NCI-H1436 treated with DMSO at 0.1 percent for 48 hours (cell line): ENCODE measurements at places on chromosomes 6 and 20.
A peak's percentile ranks its signal among the peaks of the same experiment; 100 is the strongest.

DNA sequence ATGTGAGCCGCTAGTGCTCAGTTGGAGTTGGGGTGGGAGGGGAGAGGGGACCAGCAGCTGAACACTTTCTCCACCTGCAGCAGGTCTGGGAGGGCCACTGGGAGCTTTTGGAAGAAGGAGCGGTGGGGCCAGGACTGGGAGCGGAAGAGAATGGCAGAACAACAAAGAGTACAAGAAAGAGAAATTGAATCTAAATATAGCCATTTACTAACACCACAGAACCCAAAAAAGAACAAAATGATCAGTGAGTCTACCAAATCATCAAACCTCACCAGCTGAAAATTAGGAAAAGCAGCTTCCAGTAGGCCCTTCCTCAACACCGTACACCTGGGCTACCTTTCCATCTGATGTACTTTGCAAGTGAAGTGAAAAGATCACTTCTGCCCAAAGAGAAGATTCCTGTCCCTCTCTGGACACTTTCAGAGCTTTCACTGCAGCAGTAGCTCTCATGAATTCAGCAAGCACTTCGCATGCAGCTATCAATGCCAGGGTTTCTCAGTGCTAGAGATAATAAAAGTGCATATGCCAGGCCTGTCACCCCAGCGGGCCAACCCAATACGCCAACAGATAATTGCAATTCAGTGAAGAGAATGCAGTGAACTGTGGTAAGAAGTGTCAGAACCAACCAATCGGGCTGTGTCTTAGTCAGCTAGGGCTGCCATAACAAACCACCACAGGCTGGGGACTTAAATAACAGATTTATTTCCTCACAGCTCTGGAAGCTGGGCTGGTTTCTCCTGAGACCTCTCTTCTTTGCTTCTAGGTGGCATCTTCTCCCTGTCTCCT, 597 bp downstream of the LY86 start:
- DNase-seq, result no peak

GRCh38 chr6:152634773-152635172, 2.4 kb downstream of the SYNE1 start:
- no peak for DNase-seq

GRCh38 chr6:11460837-11461661, 76.5 kb upstream of the TMEM170B start:
- DNase-seq, result no peak

DNA sequence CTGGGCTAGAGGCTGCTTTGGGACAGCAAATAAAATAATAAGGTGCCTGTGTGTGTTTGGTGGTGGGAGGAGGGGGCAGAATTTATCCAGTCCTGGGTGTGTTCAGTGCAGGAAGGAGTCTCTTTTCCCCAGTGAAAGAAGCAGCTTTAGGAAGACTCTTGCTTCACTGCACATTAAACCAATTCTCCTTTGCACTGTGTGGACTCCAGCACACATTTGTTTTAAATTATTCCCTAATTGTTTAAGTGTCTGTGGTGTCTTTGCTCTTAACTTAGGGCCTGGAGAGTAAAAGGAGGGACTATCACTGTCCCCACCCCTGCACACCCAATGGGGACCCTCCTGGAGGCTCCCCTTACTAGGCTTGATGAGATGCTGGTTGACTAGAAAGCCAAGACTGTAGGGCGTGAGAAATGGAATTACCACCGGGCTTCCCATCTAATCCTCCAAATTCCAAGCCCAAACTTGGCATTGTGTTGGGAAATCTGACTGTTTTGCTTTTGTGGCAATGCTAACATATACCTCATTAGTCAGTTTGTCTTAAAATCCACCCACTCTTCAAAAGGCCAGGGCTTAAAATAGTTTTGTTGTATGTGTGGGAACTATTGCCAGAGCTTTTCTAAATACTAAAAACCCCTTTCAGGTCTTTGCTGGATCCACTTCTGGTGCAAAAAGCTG, 13.5 kb upstream of the DAAM2 start:
- no peak for DNase-seq

GRCh38 chr6:56475736-56476457, 166.8 kb downstream of the DST start:
- DNase-seq, result no peak

- no peak for DNase-seq
Measured at GRCh38 chr6:134047673-134048072, 4.8 kb downstream of the SLC2A12 start.

DNA sequence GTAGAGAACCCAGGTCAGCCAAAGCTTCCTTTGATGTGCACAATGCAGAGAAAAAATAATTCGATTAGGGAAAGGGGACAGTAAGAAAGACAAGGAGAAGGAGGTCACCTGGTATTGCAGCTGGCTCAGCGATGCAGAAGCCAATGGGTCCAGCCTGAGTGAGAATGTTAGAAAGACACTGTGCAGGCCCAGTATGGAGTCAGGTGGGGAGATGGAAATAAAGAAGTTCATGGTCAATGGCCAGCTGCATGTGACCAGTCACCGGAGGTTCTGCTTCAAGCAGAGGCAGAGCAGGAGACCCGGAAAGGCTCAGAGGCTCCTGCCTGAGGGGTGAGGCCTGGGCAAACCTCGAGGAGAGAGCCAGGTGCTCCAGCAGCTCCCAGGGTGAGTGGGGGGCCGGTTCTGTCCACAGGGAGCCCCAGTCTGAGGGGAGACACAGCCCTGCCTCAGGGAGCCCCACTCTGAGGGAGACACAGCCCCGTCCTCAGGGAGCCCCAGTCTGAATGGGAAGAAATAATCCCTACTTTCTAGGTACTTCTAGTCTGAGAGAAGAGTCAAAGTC, 51.3 kb downstream of the LRFN2 start:
- DNase-seq, result no peak

GRCh38 chr6:68559070-68559469, 76.0 kb upstream of the ADGRB3 start:
- peak; percentile 21 for DNase-seq

DNA sequence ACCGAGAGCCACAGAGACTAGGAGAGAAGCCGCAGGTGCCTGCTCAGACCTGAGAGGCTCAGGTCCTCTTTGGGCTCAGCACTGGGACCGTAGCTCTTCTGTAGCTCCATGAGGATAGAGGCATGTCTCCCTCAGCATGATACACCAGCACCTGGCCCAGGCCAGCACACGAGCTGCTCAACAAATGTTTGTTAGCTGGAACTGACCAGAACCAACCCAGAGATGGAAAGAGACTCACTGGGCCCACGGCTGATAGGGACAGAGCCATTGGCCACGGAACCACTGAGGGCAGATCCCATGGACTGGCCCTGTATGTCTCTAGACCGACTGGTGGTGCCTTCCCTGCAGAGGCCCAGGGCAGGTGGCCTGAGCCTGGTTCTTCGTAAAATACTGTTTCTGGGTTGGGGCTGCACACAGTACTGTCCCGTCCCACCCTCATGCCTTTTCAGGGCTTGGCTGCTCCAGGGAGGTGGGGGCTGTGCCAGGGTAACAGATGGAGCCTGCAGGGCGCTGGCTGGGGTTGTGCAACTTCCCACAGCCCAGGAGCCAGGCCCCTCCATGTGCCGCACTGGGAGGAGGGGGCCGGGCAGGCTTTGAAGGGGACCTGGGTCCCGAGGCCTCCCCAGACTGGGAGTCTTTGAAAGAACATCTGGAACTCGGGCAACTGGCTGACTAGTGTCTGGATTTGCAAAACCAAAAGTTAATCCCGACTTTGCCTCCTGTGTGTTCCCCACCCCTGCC, 5.2 kb downstream of the C20orf204 start:
- DNase-seq, result no peak

DNA sequence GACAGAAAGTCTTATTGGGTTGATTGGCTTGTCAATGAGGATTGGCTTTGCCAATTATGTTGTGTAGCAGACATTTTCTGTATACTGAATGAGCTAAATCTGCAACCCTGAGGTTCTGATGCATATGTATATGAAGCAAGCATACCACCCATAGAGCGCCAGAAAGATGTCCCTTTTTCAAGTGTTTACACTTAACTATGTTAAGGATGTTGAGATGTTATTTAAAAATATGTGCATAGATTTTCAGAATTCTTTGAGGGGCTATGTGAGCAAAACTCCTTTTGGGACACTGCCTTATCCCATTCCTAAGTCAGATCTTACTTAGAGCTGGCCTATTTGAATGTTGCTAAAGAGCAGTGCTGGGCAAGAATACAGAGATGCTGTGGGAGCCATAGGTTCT, 1.9 kb downstream of the AIG1 start:
- no peak for DNase-seq

DNA sequence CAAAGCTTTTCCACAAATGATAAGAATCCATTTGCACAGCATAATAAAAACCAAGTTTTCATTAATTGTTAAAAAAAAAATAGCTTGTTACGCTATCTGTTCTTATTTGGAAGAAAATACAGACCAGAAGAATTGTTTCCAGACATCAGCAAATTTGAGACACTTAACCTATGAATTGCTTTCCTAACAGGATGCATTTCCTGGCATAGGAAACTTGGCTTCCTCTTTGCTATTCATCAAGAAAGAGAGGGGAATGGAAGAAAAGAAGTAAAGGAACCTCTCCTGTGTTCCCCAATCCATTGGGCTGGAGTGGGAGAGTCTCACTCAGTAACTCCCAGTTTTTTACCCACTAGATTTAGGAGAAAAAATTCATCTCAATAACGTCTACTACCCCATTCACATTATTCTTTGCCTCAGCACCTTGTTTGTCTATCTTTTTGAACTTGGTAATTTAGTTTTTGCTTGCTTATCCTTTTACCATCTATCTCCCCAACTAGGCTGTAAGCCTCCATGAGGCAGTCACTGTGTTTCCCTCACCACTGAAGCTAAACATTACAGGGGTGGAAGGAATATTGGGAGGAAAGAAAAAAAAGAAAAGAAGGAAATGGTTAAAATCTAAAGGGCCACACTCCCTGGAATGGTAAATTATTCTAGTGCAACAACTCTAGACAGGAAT, 150.3 kb downstream of the COL21A1 start:
- DNase-seq, result no peak

DNA sequence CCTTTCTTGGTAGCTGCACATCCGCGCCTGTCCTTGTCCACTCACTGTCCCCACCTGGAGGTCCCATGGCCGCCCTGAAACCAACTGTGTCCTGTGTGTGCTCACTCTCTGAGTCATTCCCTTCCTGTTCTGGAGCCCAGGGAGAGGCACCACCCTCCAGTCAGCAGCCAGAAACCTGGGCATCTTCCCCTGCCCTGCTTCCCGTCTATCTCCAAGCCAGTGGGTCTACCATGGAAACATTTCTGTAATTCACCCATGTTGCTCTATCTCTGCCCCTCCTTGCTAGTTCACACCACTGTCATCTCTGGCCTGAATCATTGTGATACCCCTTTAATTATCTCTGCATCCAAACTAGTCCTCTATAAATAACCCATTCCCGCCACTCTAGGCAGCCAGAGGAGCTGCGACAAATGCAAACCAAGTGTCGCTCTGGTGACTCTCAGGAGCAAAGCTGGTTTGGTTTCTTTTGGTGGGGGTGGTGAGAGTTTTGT, 28.8 kb upstream of the SYNJ2 start:
- DNase-seq, result no peak

DNA sequence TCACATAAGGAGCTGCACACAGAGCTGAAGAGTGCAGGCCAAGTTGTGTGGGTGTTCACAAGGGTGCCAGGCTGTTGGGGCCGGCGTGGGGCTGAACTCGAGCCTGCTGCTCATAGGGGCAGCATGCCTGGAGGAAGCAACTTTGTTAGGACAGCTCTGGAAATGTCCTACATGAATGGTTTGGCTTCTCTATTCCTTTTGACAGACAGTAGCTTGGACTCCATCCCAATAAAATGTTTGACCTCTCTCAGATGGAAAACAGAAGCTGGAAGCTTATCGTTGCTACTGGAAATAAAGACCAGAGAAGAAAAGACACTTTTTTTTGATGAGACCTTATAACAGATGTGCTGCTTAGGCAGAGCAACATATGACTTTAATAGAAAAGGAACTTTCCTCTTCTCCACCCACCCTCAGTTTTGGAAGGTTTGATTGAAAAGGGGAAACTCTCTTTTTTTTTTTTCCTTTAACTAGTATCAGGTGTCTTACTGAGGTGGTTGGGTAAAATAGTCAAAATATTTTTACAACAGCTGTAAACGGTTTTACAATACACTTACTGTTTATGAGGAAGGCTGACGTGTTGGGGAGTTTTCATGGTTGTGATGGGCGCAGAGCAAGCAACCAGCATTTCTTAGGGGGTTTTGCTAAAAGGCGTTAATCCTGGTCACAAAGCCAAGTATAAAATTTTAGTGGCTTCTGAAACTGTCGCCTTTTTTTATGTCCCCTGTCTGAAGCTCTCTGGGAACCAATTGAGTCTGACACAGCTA, 80.7 kb upstream of the EEF1E1 start:
- no peak for DNase-seq

- no peak for DNase-seq
Measured at GRCh38 chr6:166078294-166078693, 89.4 kb downstream of the TBXT start.
